ENCODE measurements at places on chromosomes 2 and 18.
A peak's percentile ranks its signal among the peaks of the same experiment; 100 is the strongest.

DNA sequence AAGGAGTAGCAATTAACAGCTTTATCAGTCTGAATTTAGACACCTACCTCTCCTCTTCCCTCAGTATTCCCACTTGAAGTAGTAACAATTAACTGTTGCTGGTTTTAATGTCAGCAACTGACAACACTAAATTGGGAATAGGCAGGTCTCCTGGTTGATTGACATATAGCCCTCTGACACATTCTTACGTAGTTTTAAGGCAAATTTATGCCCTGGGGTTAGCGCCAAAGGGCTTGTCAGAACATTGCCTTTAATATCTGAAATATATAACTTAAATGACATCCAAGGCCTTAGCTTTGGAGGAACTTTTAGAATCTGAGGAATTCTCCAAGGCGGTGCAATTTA lies 7.4 kb downstream of the ASXL3 start:
- DNase-seq, result no peak

GRCh38 chr2:63843093-63843492 lies 1.4 kb downstream of the UGP2 start:
- DNase-seq, result no peak

DNA sequence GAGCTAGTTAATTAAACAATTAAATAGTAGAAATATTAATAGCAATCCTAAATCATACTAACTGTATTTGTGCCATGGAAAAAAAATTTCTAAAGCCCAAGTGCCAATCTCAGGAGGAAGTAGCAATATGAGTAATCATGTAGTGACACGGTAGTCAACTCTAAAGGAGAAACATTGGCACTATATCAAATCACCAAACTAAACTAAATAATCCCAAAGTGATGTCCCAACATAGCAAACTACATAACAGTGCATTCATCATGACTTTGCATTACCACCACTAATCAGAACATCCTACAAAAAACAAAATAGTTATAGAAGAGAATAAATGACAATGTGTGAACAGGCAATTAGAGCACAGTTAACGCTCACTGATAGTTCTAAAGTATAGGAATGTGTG lies 195.1 kb downstream of the EXOC6B start:
- DNase-seq, result no peak

GRCh38 chr2:234752966-234753365 lies 198.9 kb upstream of the SH3BP4 start:
- no peak for DNase-seq

DNA sequence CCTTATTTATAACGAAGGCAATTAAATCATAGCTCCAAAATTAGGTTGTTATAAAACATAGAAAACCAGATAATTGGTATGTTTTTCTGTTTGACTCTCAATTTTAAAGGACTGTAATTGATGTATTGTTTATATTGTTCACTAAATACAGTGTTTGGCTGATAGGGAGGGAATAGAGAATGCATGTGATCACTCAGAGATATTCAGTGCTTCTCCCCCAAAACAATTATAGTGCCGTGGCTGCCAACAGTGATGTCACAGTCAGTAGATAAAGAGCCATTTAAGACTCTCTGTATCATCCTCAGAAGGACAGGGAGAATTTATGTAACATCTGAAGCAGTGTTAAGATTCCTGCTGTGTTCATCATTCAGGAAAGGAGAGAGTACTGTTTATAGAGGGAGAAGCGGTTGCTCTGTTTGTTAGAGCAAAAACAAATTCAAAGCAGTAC lies 69.6 kb downstream of the PHLPP1 start:
- DNase-seq, result peak; percentile 40

- DNase-seq, result no peak
Measured at GRCh38 chr18:48977914-48978313, 27.1 kb upstream of the SMAD7 start.

- peak; percentile 79 for DNase-seq
Measured at GRCh38 chr2:40244675-40245074, 207.2 kb downstream of the SLC8A1 start.

DNA sequence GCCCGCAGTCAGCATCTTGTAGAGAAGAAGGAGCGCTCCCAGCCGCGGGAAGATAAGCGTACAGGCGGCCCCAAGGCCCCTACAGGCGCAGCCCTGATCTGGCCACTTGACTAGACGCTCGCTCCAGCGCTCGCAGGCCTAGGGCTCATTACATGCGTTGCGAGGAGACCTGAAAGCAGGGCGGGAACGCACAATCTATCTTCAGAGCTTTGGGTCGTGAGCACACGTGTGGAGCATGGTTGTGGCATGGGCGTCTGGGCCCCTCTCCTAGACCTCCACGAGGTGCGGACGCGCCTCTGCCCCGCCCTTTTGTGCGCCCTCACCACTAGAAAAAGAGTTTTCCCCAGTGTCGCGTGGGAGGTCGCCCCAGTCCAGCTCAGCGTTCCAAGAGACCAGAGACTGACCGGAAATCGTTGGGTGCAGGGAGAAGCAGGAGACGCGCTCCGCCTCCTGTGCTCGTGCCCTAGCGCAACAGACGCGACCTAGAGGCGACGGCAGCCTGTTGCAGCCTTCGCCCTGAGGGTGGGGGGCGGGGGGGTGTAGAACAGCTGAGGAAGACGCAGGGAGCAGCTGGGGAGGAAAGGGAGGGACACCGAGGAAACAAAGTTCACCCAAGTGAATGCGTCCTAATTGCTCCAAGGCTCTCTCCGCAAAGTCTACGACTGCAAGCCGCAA lies 12.6 kb downstream of the NR4A2 start:
- DNase-seq, result no peak

DNA sequence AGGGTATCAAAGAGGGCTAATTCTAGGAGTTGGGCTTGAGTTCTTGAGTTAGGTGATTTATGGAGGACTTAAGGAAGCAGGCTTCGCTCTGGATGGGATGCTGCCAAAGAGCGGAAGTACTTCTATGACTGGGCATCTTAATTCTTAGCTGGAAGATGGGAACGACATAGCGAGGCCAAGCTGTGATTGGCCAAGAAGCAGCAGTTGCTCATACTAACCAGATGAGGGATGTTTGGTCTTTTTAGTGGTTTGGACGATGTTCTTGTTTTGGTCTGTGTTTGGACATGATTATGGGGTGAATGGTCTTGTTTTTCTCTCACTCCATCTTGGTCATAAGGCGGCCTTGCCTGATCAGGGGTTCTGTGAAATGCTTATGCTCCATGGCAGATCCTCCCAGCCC lies 133.7 kb downstream of the MSH2 start:
- DNase-seq, result no peak

DNA sequence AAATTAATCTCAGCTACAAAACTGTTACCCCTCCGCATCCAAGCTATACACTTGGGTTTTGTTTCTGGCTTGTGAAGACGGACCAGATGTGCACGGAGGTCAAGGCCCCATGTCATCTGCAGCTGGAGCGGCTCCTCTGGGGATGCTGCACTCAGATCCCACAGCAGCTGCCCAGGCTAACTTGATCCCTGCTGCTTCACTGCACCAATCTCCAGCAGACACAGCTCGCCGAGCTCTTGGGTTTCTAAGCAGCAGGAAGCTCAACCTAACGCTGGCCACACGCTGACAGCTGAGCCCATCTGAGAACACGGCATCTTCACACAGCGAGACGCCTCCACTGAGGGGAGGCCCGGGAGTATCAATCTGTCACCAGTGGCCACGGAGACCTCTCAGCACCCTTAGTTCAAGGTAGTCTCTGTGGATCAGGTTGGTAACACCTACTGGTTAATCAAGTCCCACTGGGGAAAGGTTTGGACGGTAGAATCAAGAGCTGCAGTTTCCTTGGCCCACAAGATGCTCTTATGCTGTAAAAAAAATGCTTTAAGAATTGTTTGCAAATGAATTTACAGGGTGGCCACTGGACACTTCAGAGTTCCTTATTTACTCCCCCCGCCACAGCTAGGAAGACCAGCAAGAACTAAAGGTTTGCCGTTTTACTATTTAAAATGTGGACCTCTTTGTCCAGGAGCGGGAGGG lies 67.5 kb downstream of the EMILIN2 start:
- no peak for DNase-seq

DNA sequence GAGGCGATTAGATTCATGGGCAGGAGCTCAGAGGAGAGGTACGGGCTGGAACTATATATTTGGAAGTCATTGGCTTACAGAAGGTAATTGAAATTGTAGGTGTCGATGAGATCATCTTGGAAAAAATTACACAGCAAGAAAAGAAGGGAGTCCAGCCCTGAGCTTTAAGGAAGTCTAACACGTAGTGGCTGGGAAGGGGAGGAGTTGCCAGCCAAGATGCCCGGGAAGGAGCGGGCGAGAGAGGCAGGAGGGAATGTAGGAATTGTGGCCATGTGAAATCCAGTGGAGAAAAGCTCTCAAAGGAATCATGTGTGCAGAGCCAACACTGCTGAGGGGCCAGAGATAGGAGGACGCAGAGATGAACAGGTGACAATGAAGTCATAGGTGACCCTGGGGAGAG lies 25.6 kb upstream of the SCYGR1 start:
- DNase-seq, result no peak

DNA sequence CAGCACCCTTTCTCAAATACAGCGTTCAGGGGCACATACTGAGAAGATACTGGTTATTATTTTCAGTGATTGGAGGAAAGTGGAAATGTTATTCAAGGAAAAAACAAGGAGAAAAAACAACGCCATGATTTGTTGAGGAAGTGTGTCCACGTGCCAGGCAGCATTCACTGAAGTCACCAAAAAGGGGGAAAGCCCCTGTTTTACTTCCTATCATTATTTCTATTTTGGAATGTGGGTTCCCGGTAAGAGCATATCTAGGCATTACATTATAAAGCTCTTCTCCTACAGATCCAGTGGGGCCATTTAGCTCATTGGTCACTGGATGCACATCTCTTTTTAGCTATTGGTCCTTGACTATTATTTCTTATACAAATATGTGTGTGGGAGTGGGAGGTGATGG lies 518.7 kb downstream of the TXNL1 start:
- DNase-seq, result no peak

- DNase-seq, result no peak
Measured at GRCh38 chr2:157170299-157170698, 87.2 kb upstream of the GALNT5 start.

- DNase-seq, result no peak
Measured at GRCh38 chr18:68742206-68742605, 27.3 kb upstream of the TMX3 start.

DNA sequence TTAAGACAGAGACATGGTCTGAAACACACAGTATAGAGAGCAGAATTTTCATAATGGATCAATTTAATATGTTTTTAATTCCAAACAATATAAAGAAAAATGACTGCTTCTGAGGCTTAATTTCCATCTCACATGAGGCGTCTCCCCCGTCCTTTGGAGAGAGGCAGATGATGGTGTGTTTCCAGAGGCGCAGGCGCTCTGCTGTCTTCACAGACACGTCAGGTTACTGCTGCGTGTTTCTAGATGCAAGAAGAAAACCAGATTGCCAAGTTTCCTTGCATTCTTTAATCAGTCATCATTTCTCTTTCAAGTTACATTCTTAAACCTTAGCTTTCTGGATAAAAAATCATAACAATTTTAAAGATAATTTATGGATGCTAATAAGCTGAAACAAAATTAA lies 160.2 kb downstream of the ATP9B start:
- no peak for DNase-seq

GRCh38 chr2:197911667-197912066 lies 107.3 kb downstream of the PLCL1 start:
- DNase-seq, result no peak

- no peak for DNase-seq
Measured at GRCh38 chr2:20419007-20419576, 27.8 kb upstream of the RHOB start.

DNA sequence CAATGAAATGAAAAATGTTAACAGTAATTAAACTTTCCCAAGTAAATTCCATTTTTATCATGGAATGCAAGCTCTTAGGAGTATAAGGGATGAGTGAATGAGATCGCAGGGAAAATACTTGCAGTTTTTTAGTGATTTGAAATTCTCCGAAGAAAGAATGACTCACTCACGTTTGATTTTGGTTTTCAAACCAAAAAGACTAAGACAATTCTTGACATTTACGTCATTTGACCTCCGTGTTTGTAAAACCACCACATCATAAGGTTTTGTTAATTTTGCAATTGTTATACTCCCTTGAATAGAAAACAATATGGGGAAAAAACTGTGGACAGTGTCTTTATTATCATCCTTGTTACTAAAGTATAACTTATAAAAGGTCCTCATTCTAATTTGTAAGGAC lies 29.4 kb downstream of the COL4A4 start:
- no peak for DNase-seq

GRCh38 chr2:125168442-125168841 lies 1143.4 kb downstream of the CNTNAP5 start:
- no peak for DNase-seq

GRCh38 chr2:210262036-210262435 lies 36.8 kb upstream of the ACADL start:
- DNase-seq, result no peak
